ENCODE measurements at places on chromosomes 12 and 14. TPM values are rescaled to one million over a fixed set of nuclear protein-coding genes. Genes with fewer than 3 reads are reported as not detected.

GRCh38 chr14:87286191-87286590 lies 706.8 kb downstream of the GALC start:
- no peak for DNase-seq
- H3K27me3 ChIP-seq, result no peaks in the 10 kb centered on the region
- no peak overlapping the region for H3K27ac ChIP-seq
- no peaks in the 10 kb centered on the region for H3K36me3 ChIP-seq
- H3K4me3 ChIP-seq, result no peak overlapping the region

GRCh38 chr14:95471476-95471875 lies 45.0 kb downstream of the SYNE3 start:
- H3K27me3 ChIP-seq, result no peaks in the 10 kb centered on the region
- no peak overlapping the region for H3K4me3 ChIP-seq
- H3K36me3 ChIP-seq, result no peaks in the 10 kb centered on the region
- DNase-seq, result no peak
- no peaks in the 10 kb centered on the region for H3K4me1 ChIP-seq
- H3K27ac ChIP-seq, result peak overlapping the region; percentile 37

GRCh38 chr12:71442567-71442931 lies 3.0 kb downstream of the LGR5 start:
- peaks cover 24% of the 10 kb centered on the region for H3K4me1 ChIP-seq
- H3K4me3 ChIP-seq, result peak overlapping the region; percentile 87
- DNase-seq, result no peak
- H3K36me3 ChIP-seq, result peaks cover 2% of the 10 kb centered on the region
- H3K27ac ChIP-seq, result no peak overlapping the region

- H3K27me3 ChIP-seq, result no peaks in the 10 kb centered on the region
- peaks cover 14% of the 10 kb centered on the region for H3K36me3 ChIP-seq
- H3K4me1 ChIP-seq, result peaks cover 2% of the 10 kb centered on the region
- H3K27ac ChIP-seq, result no peak overlapping the region
- DNase-seq, result no peak
- no peak overlapping the region for H3K4me3 ChIP-seq
Measured at GRCh38 chr12:19312637-19313036, 126.7 kb upstream of the AEBP2 start.

DNA sequence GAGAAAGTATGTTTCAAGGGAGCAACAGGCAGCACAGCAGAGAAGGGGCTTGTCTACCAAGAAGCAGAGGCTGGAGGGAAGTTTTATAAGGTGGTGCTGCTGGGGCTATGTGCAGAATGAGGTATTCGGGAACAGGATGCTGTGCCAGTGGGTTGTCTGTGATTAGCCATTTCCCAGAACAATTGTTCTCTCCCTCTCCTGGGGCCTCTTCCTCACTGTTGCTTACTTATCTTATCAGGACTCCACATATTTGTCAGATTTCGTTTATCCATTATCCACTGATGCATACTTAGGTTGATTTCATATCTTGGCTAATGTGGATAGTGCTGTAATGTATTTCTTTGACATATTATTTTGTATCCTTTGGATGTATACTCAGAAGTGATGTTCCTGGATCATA lies 195.1 kb upstream of the RTL1 start:
- no peaks in the 10 kb centered on the region for H3K27me3 ChIP-seq
- H3K27ac ChIP-seq, result no peak overlapping the region
- no peak overlapping the region for H3K4me3 ChIP-seq
- no peak for DNase-seq

- DNase-seq, result no peak
- H3K4me3 ChIP-seq, result no peak overlapping the region
- peak overlapping the region; percentile 13 for H3K27ac ChIP-seq
- H3K27me3 ChIP-seq, result no peaks in the 10 kb centered on the region
Measured at GRCh38 chr14:58540749-58541632, 96.8 kb upstream of the DACT1 start.

DNA sequence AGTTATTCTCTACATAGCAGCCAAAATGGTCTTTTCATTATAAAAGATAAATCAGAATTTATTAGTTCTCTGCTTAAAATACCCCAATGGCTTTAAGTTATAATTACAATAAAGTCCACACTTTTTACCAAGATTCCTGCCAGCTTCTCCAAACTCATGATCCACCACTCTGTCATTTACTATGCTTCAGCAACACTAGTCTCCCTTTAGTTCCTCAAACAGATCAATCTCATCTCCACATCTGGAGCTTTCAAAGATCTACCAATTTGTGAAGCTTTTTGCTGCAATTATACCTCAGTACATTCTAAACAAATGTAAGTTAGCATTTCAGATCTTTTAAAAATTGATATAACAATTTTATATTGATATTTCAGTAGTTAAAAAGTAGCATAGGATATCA lies 24.9 kb downstream of the CATSPERB start:
- no peak overlapping the region for H3K27ac ChIP-seq
- no peaks in the 10 kb centered on the region for H3K4me1 ChIP-seq
- DNase-seq, result no peak
- H3K27me3 ChIP-seq, result no peaks in the 10 kb centered on the region
- no peak overlapping the region for H3K4me3 ChIP-seq
- no peaks in the 10 kb centered on the region for H3K36me3 ChIP-seq

DNA sequence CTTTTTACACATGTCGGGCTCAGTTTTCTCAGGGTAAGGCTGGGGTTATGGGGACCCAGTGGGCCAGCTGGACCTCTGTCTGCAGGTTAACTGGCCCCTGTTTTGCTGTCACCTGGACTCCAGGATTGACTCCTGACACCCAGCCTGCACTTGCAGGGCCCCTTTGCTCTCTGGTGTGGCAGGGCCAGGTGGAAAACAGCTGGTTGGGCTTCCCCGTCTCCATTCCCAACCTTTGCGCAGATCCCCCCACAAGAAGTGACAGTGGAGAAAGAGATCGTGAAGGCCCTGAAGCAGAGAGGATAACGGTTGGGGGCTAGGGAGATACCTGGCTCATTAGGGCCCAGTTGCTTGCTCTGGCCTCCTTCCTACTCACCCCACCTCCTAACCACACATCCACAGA lies 1.5 kb upstream of the PPP1R1A start:
- no peak overlapping the region for H3K27ac ChIP-seq
- no peak for DNase-seq
- H3K27me3 ChIP-seq, result peaks cover 54% of the 10 kb centered on the region
- peak overlapping the region; percentile 76 for H3K4me3 ChIP-seq
- peaks cover 28% of the 10 kb centered on the region for H3K4me1 ChIP-seq

GRCh38 chr14:26738571-26738970 lies 140.7 kb upstream of the NOVA1 start:
- no peaks in the 10 kb centered on the region for H3K27me3 ChIP-seq
- no peak overlapping the region for H3K4me3 ChIP-seq
- peaks cover 2% of the 10 kb centered on the region for H3K36me3 ChIP-seq
- H3K4me1 ChIP-seq, result no peaks in the 10 kb centered on the region
- DNase-seq, result no peak
- H3K27ac ChIP-seq, result no peak overlapping the region

The CLEC4A gene
- not detected for total RNA-seq

The L3HYPDH gene
- 16.8 TPM for total RNA-seq

The GPX2 gene
- not detected for total RNA-seq

The CISTR gene
- total RNA-seq, result not detected

The TSHR gene
- not detected for total RNA-seq

The KRT1 gene
- not detected for total RNA-seq
